ENCODE measurements at places on chromosomes 2 and 18.

DNA sequence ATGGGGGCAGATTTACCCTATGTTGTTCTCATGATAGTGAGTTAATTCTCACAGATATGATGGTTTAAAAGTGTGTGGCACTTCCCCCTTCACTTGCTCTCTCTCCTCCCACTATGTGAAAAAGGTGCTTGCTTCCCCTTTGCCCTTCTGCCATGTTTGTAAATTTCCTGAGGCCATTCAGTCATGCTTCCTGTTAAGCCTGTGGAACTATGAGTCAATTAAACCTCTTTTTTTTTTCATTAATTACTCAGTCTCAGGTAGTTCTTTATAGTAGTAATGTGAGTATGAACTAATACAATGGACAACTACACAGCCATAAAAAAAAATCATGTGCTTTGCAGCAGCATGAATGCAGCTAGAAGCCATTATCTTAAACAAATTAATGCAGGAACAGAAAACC lies 118.5 kb downstream of the CALCRL start:
- no peak for DNase-seq

DNA sequence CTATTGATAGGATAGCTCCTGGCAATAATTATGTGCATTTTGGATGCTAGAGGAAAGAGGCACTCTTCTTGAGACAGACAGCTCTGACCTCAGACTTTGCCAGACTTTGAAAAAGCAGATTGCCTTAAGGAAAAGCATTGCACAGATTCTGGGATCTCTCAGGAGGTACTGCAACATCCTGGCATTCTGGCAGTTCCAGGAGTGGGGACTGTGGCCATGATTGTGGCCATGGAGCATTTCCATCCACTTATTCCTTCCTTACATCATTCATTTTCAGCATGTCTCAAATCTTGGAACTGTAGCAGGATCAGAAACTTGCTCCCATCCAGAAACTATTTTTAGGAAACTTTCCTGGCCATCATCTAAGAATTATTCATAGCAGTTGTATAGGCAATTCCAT lies 144.9 kb upstream of the FOSL2 start:
- no peak for DNase-seq

DNA sequence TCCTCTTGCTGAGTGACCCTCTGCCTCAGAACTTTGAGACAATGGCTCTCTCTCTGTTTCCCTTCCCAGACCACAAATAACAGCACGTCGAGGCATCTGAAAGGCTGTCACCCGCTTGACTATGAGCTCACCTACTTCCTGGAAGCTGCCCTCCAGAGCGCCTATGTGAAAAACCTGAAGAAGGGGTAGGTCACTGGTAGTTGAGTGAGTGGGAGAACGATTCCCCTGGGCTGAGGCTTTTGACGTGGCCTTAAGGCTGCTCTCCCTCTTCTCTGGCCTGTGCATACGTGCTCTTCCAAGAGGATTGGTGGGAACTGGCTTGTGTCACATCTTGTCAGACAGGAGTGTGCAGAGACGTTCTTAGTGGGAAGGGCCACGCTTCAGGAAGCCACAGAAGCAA lies 63.1 kb upstream of the MCFD2 start:
- DNase-seq: no peak

DNA sequence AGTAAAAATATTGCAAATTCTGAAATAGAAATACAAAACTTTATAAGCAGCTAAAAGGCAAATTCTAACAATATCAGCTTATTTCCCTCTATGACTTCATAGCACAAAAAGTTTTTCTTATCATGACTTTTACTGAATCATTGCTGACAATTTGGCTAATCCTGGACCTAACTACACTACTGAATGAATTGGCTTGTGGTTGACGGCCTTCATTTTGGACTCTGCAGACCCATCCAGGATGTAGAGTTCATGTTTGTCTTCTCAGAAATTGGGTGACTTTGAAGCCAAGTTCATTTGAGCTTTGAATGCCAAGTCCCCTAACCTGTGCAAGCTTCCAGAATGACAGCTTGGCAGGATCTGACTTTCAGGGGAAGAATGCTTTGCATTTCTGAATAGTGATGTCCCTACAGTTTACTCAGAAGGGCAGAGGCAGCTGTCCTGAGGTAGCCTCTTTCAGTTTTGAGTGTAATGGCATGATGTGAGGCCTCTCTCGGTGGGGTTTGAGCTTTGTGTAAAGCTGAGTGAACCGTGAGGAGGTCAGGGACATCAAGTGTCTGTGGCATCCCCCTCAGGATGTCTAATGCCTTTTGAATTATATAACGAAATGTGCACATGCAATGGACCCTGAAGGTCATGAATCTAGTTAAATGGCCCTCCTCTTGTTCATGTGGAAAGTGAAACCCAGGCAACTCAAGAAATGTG lies 48.0 kb downstream of the EFEMP1 start:
- no peak for DNase-seq

GRCh38 chr18:468955-469790 lies 31.3 kb downstream of the COLEC12 start:
- no peak for DNase-seq

DNA sequence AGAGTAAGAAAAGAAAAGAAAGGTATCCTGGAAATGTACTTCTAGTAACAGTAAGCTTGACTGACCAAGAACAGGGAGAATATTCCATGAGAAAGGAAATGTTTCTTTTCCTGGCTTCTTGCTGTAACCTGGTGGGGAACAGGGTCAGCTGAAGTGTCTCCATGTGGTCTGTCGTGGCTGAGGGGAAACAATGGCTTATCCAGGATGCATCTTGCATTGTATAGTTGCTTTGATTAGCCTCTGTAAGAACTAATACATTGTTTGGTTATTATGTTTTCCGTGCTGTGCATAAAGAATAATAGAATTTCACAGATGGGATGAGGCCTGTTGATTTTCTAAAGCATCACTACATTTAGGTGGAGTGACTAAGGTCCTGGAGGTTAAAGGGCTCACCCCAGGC lies 4.9 kb downstream of the CREG2 start:
- DNase-seq: no peak

DNA sequence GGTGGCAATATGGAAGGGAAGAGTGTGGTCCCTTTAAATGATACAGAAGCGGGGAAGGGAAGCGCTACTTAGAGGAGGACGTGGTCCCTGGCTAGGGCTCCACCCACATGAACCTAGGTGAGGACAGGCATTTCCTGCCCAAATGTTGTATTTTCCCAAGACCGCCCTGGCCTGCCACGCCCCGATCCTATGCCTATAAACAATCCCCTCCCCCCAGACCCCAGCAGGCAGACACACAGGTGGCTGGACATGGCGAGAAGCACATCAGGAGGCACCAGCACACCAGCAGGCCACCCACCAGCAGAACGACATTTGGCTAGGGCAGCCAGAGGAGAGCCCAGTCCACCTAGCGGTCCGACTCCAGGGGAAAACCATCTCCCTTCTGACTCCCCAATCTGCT lies 47.2 kb downstream of the METTL8 start:
- DNase-seq: no peak

DNA sequence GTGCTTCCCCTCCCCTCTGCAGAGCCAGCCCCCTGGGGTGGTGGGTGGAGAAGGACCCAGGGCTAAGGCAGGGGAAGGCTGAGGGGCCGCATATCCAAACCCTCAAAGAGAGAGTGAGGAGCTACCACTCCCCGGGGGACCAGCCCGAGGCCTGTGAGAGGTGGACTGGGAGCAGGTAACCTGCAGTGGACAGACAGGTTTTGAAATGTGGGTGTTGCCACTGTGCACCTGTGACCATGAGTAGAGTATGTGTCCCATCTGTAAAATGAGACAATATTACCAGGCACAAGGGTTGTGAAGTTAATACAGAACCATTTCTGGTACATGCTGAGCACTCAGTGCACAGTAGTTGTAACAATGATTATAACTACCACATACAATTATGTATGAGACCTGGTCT lies 51.2 kb upstream of the POMC start:
- DNase-seq: no peak

GRCh38 chr2:96146153-96146880 lies 1.1 kb upstream of the DUSP2 start:
- DNase-seq: no peak

DNA sequence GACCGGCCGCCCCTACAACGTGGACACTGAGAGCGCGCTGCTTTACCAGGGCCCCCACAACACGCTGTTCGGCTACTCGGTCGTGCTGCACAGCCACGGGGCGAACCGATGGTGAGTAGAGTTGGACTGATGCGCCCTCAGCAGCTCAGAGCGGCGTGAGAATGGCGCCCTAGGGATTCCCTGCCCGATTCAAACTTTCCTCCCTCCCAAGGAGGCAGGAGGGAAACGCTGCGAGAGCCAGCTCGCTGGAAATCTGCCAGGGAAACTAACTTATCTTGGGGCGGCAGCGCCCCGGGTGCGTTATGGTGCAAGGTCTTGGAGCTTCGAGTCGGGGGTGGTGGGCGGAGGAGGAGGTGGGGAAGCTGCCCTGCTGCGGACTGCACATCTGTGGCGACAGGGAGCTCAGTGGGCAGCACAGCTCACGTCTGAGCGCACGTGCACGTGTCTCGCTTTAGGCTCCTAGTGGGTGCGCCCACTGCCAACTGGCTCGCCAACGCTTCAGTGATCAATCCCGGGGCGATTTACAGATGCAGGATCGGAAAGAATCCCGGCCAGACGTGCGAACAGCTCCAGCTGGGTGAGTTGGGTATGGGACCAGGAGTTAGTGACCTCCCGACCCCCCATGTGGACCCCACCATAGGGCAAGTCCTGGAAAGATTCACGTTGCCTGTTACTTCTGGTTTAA lies 697 bp downstream of the ITGA4 start:
- peak; percentile 56 for DNase-seq

DNA sequence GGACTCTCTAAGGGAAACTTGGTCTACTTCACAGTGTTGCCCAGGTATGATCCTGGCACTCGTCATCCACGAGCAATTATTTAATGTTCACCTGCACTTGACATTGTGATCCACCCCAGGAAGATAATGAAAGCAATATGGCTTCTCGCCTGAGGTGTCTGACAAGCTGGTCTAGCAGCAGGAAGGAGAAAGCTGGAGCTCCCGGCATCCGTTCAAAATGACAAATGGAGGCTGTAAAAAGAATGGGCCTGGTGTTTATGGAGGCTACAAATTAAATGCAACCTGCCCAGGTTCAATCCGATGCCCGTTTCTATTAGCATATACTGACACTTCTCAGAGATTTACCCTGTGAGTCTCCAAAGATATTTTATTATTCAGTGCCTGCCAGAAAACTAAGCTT lies 317.6 kb downstream of the CTNNA2 start:
- DNase-seq: peak; percentile 7
